ENCODE measurements at places on chromosomes 4 and X.

DNA sequence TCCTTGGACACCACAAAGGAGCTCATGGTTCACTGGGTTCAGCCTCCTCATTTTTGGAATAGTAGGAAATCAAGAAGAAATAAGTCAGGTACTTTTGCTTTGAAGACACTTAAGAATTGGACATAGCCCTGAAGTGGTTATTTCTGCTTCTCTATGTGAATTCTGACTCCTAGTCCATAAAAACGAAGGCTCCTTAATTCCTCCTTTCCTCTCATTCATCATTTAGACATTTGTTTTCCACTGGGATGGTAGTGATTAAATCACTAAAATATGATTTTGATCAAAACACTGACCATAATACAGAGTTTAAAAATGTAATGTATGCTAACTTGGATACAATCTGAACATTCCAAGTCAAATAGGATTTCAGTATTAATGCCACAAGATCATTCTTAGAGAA, 34.7 kb upstream of the CYP2U1 start:
- DNase-seq = no peak

GRCh38 chrX:2871831-2872230, 43.1 kb downstream of the GYG2 start:
- no peak for DNase-seq

DNA sequence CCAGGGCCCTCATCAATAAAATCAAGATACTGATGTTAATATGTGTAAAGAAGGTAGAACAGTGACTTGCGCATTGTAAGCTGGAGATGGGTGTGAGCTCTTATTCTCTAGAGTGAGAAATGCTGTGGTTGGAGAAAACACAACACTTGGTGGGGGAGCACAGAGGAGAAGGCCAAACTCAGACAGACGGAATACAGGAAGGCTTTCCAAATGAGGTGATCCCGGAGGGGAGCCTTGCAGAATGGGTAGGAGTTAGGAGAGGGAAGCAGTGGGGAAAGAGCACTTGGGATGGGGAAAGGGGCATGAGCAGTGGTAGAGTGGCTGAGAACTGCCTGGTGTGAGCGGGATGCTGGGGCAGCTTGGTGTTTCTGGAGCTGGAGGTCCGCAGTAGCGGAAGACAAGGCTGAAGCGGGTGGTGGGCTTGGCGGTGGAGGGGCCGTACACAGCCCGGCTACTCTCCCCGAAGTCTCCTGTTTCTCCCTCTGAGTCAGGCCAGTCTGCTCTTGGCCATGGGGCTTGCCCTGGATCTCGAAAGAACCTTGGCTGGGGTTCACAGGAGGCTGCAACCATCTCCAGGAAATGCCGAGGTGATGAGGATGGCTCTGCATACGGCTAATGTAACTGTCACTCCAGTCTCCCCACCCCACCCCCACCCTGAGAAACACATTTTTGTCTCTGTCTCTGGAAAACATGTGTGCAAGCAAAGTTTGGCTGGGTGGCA, 11.3 kb upstream of the PLAC1 start:
- DNase-seq = no peak

DNA sequence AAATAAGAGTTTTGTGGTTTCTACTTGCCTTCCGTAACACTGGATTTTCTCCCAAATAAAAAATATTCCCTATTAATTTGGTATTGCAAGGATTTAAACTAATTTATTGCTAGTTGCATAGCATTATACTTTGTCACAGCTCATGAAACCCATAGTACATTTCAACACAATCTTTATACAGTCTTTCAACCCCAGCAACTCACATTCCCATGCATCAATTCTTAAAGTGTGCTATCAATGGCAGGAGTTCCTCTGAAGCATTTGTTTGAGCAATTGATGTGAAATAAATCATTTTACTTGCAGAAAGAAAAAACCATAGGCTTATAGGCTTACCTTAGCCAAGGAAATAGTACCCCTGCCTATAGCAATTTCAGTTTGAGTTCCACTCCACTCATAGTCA, 251.9 kb downstream of the PAPSS1 start:
- no peak for DNase-seq

- DNase-seq = no peak
These were observed 18.0 kb downstream of the ARHGAP10 start for GRCh38 chr4:147749811-147750321.

- DNase-seq = no peak
These were observed 19.3 kb downstream of the NEK1 start for GRCh38 chr4:169593050-169593560.

DNA sequence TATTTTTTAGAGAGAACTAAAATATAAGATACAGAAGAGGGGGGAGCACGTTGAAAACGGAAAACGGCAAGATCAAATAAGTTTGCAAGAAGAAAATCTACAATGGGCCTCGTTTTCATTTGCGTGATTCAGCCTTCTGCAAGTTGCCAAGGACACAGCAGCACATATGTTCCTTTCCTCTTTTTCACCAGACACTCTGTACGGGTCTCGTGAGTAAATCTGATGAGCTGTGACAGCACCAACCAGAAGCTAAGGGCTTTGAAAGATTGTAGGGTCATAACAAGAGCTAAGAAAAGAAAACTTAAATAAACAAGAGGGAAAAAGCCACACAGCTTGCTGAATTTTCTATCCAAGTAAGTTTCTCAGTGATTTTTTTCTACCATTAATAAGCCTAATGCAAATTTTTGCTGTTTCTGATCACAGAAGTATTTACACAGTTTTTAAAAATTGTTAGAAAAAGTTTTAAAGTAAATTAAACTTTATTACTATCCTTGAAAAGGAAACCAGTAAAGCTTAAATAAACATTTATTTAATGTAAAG, 63.4 kb downstream of the SCML2 start:
- no peak for DNase-seq

GRCh38 chr4:73066928-73067327, 2.6 kb downstream of the COX18 start:
- peak; percentile 53 for DNase-seq

GRCh38 chrX:21723084-21723483, 34.8 kb downstream of the SMPX start:
- DNase-seq = peak; percentile 17

GRCh38 chrX:22122510-22122909, 90.4 kb downstream of the PHEX start:
- DNase-seq = no peak

GRCh38 chr4:101020956-101021355, 326.4 kb downstream of the PPP3CA start:
- DNase-seq = no peak

DNA sequence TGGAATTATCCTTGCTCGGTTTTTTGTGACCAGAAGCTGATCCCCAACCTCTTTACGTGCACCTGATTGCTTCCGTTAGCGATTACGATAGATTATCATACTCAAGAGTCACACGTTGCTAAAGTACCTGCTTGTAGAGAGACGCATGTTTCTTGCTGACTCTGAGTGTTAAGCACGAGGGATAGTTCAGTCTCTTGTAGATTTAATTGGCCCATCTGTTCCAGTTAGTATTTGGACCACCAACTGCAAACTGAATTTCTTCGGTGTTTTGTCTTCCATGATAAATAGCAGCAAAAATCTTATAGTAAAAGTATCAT, 516 bp upstream of the COX18 start:
- no peak for DNase-seq

DNA sequence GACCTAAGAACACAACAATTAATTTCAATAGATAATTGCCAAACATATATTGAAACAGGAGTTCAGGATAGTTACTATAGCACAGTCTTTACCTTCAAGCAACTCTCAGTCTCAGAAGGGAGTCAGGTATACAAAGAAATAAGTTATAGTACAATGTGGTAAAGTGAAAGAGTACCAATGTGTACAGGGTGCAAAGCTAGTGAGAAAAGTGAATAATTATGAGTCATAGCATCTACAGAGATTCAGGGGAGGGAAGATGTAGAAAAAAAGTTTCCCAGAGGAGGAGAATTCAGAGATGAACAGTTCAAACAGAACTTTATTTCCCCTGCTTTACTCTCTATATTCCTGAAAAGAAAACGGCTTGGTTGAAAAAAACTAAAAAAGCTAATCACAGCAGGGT, 22.7 kb upstream of the DKK2 start:
- DNase-seq = no peak

- no peak for DNase-seq
These were observed 1239.1 kb upstream of the TENM3 start for GRCh38 chr4:181004056-181004455.

DNA sequence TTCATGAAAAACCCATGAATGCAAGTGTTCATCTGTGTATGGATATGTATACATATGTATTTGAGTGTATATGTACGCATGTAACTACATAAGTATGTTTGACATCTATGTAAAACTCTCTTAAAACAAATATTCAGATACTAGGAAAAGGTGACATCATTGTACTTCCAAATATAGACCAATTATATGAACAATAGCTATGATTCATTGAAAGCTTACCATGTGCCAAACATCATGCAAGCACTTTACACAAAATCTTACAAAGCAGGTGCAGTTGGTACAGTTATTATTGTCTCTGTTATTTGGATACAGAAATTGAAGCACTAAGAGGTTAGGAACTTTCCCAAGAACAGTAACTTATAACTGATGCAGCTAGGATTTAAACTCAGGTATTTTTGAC, 21.4 kb downstream of the MAGEB17 start:
- DNase-seq = no peak

DNA sequence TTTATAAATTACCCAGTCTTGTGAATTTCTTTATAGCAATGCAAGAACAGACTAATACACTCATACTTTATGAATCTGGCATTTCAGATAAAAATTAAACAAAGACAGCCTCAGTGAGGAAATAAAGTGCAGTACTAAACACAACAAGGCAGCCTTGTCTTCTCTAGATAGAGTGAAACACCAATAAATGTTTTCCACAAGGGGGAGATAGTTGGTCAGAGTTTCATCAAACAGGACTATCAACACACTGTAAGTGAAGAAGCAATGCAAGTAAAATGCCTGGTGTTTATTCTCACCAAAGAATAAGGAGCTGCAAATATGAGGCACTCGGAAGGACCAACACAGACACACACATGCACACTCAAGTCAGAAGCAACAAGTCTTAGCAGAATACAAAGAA, 62.8 kb downstream of the FAM9B start:
- no peak for DNase-seq

DNA sequence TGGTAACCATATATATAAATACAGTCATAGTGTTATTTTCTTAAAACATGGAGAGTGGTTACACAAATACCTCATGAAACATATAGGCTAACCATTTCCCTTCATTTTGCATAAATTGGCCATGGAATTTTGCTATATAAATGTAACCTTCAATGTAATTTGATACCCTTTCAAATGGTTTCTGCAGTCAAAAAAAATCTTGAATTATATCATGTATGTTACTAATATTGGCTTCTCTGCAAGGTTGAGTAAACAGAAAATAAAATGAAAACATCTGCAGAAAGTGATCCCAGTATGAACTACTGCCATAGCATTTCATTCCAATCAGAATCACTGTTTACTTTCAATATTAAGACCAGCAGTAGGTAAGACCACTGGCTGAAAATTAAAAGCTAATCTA, 1165.9 kb upstream of the TENM3 start:
- no peak for DNase-seq

- DNase-seq = no peak
These were observed 25.2 kb downstream of the P2RY8 start for GRCh38 chrX:1511829-1512228.

DNA sequence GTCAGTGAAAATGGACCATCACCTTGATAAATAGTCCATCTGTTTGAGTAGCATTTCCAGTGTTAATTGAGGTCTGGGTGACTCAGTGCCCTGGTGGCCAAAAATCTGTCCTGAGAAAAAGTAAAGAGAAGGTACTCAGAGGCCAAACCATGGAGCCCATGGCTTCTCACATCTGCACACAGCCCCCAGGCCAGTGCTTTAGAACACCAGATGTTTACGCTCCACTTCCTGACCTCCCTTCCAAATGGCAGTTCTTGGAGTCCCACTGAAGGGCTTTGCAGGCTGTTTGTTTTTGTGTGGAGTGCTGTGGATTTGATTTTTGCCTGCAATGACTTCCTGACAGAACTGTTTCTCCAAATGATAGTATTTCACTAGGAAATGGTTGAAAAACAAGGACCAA, 60.2 kb upstream of the GPC4 start:
- no peak for DNase-seq

DNA sequence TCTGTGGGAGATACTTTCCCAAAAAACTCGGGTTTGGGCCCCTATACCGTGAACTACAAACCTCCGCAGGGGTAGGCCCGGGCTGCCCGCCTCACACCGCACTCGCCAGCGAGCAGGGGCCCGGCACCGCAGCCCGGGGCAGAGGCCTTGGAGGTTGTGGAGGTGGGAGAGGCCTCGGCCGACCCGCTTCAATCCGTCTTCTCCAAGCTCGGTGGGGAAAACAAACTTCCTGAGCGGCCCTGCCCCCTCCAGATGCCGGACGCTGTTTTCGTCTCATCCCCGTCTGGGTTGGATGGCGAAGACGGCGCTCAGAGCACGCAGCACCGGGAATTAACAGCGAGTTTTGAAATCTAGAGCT, 442 bp upstream of the MCUB start:
- DNase-seq = peak; percentile 53

DNA sequence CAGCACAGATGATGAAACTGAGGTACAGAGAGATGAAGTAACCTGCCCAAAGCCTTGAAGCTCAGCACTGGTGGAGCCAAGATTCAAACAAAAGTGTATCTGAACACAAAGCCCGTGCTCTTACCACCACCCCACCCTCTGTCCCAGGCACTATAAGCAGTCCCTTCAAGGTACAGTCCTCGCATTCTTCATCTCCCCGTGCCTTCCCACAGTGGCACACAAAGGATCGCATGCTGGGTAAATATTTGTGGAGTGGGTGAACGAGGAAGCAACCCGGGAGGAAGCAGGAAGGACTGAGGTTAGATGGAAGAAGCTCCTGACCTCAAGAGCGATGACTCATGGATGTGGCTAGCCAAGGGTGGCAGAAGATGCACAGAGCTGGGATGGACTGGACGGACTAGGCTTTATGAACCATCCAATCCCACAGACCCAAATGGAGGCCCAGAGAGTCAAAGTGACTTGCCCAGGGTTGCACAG, 18.4 kb downstream of the IQSEC2 start:
- peak; percentile 8 for DNase-seq

DNA sequence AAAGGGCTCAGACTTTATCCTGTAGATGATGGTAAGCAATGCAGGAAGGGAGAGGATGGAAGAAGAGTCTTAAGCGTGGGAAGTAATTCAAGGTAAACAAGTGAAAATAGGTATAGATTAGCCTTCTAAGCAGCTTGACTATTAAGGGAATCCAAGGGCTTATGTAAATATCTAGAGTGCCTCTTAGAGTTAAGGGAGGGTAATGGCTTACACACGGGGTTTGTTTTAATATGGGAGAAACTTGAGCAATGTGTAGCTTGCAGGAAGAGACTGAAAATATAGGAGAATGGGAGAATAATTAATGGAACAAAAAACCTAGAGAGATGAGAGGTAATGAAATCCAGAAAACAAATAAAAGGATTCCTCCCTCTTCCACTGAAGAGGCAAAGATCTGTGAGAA, 12.8 kb upstream of the SAP30 start:
- DNase-seq = no peak

GRCh38 chr4:16725252-16725651, 173.2 kb downstream of the LDB2 start:
- no peak for DNase-seq

DNA sequence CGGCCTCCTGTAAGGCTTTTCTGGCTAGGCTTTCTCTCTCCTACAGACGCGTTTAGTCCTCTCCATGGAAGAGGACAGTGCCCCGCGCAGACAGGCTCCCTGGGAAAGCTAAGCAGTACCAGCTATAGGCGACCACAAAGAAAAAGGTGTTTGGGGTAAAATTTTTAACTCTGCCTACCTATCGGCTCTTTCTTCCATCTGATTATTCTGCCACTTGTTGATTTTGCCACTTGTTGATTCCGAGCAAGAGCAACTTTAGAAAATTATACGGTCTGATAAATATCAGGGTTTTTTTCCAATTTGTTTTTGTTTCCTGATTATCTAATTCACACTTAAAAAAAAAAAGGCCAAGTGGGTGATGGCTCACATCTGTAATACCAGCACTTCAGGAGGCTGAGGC, 1600.5 kb upstream of the TENM3 start:
- no peak for DNase-seq
